Activated T-helper 9 cell treated with anti-CD3 and anti-CD28 coated beads, Interleukin-2, amount 50 U/mL, for 16 hours (primary cell): ENCODE measurements at places on chromosomes 5 and 9.

GRCh38 chr5:137207023-137207760 lies 291.9 kb downstream of the SPOCK1 start:
- no peak for DNase-seq

- DNase-seq, result no peak
Measured at GRCh38 chr9:26391036-26391435, 501.6 kb downstream of the CAAP1 start.

DNA sequence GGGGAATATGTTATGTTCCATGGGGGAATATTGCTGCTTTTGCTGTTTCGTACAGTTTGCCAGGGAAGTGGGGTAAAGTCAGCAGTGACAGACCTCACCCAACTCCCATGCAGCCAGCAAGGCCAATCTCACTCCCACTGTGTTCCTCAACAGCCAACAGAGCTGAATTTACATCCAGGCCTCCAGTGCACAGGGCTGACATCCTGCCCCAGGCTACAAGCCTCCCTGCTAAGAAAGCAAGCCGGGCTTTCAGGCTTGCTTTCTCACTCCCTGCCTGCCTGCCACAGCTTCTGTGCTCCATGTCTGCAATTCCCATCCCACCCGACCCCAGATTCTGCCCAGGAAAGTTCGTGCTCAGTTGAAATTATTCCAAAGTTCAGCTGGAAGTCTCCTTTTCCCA lies 25.5 kb upstream of the SNCAIP start:
- DNase-seq, result no peak

DNA sequence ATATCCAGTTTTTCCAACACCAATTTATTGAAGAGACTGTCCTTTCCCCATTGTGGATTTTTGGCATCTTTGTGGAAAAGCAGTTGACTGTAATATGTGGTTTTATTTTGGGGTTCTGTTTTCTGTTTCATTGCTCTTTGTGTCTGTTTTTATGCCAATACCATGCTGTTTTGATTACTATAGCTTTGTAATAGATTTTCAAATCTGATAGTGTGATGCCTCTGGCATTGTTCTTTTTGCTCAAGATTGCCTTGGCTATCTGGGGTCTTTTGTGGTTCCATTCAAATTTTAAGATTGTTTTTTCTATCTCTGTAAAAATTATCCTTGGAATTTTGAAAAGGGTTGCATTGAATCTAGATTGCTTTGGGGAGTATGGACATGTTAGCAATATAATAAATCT lies 99.5 kb downstream of the NDUFAF2 start:
- DNase-seq, result no peak

DNA sequence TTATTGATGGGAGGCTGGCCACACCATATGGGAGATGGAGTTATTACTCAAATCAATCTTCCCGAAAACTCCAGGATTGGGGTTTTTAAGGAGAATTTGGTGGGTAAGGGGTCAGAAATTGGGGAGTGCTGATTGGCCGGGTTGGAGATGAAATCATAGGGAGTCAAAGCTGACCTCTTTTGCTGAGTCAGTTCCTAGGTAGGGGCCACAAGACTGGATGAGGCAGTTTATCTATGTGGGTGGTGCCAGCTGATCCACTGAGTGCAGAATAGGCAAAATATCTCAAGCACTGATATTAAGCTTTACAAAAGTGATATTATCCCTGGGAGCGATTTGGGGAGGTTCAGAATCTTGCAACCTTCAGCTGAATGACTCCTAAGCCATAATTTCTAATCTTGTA lies 75.7 kb upstream of the CLINT1 start:
- no peak for DNase-seq

- no peak for DNase-seq
Measured at GRCh38 chr9:10371824-10372223, 241.0 kb downstream of the PTPRD start.

DNA sequence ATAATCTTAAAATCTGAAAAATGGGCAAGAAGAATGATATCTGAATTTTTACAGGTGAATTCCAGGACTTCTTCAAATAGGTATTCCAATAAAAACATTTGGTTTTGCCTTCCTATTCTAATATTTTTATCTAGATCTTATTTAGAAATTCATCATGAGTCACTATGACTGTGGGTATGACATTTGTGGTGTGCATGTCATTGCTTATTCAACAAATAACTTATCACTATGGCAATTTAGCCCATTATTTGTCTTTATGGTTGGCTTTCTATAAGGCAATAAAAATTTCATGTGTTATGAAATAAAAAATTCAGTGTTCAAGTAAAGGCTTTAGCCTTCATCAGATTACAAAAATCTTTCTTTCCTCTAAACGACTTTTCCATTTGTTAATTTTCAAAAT lies 1139.6 kb upstream of the NUDT12 start:
- no peak for DNase-seq

DNA sequence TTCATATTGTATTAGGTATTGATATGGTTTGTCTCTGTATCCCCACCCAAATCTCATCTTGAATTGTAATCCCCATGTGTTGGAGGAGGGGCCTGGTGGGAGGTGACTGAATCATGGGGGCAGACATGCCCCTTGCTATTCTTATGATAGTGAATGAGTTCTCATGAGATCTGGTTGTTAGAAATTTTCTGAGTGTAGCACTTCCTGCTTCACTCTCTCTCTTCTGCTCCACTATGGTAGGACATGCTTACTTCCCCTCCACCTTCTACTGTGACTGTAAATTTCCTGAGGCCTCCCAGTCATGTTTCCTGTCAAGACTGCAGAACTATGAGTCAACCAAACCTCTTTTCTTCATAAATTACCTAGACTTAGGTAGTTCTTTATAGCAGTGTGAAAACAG lies 187.4 kb upstream of the SLC24A2 start:
- no peak for DNase-seq

DNA sequence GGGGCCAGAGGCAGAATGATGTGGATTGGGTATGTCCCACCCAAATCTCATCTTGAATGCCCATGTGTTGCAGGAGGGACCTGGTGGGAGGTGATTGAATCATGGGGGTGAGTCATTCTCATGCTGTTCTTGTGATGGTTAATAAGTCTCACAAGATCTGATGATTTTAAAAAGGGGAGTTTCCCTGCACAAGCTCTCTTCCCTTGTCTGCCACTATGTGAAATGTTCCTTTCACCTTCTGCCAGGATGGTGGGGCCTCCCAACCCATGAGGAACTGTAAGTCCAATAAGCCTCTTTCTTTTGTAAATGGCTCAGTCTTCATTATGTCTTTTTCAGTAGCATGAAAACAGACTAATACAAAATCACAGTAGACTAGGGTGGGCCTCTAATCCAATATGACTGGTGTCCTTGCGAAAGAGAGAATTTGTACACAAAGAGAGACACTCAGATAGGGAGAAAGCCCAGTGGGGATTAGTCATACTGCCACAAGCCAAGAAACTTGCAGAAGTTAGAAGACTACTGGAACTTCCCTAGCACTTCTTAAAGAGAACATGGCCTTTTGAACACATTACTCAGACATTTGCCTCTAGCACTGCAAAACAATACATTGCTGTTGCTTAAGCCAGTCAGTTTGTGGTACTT lies 68.4 kb downstream of the ANXA1 start:
- no peak for DNase-seq

- no peak for DNase-seq
Measured at GRCh38 chr9:114399381-114399780, 11.6 kb upstream of the AKNA start.

GRCh38 chr9:97961361-97961760 lies 21.8 kb upstream of the ANP32B start:
- DNase-seq, result no peak

GRCh38 chr5:75856056-75856455 lies 138.8 kb upstream of the POC5 start:
- no peak for DNase-seq

- no peak for DNase-seq
Measured at GRCh38 chr9:12739014-12739652, 35.7 kb upstream of the LURAP1L start.

DNA sequence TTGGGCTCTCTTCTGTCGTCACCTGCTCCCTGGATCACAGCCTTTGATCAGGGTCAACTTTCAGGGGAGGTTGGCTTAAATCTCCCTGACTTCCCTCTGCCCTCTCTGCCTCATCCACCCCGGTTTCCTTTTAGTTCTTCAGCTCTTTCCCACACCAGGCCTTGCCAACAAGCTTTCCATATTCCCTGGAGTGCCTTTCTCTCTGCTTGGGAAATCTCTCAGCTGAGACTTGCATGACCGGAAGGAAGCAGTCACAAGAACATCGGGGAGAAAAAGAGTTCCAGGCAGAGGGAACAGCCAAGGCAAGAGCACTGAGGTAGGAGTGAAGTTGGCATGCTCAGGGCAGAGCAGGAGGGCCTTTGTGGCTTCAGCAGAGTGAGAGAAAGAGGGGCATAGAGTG lies 88.4 kb upstream of the HSPA9 start:
- DNase-seq, result no peak
